DMS53 (cell line): ENCODE measurements at places on chromosomes 3 and 15.

DNA sequence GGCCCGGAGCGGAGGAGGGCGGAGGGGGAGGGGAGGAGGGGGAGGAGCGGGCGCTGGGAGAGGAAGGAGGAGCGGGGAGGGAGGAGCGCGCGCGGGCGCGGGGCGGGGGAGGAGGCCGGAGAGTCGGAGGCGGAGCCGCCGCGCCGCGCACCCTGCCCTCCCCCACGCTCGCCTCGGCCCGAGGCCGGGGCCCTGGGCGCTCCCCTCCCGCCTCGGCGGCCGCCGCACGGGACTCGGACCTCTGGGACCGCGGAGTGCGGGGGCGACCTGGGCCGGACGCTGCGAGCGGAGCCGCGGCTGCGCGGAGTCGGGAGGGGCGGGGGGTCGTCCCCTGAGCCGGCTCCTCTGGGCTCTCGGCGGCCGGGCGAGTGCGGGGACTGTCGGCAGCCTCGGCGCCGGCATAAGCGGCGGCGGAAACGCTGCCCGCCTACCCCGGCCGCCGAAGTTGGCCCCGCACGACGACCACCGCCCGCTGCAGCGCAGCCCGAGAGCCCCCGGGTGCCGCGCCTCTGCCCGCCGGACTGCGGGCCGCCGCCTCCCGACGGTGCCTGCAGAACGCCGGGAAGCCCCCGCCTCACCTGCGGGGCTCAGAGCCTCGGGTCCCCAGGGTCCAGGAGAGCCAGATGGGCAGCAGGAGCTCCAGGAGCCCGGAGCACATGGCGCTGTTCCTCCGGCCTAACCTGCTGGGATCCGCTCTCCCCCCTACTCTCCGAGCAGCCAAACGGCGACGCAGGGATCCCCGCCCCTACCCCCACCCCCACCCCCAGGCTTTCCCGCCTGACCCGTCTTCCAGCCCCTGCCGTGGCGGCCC lies 406 bp upstream of the GABRB3 start:
- DNase-seq: no peak

- DNase-seq: peak; percentile 90
Measured at GRCh38 chr3:149971403-149972075, 844 bp upstream of the PFN2 start.

DNA sequence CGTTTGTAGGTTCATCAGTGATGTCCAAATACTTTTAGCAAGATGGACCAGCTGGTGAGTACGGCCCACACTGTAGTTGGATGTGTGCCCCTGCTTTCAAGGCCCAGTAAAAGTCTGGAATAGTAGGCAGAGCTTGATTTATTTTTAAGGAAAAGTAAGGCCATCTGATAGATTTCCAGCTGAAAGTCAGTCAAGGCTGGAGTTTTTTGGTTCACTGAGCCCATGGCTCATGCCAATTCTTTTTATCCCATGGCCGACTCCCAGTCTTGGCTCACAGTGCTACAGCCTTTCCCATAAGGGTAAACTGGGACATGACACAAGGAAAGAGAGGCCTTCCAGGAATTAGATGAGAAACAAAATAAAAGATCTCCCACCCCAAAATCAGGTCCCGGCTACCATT lies 13.5 kb downstream of the CCDC80 start:
- DNase-seq: no peak

DNA sequence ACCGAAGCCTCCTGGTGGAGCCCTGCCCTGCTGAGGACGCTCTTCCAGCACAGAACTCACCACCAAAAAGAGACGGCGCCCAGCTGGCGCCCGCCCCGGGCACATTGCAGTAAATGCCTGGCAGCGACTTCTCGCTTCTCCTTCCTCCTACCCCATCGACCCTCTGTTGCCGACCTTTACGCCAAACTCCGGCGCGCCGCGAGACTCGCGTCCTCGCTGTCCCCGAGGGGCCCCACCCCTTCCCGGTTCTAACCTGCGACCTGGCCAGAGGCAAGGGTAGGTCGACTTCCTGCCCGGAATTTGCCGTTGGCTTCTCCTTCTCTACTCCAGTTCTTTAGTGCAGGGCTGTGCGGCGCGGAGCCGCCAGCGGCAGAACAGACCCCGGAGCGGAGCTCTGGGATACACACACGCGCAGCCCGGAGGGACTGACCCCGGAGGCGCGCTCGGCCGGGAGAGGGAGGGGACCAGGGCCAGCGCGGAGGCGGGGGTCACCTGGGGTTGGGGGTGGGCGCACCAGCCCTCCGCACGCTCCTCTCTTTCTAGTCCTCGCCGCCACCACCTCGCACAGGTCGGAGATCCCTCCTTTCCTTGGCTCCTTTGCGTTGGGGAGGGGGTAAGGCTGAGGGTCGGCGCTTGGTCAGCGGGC lies 226.6 kb upstream of the AZI2 start:
- peak; percentile 50 for DNase-seq

DNA sequence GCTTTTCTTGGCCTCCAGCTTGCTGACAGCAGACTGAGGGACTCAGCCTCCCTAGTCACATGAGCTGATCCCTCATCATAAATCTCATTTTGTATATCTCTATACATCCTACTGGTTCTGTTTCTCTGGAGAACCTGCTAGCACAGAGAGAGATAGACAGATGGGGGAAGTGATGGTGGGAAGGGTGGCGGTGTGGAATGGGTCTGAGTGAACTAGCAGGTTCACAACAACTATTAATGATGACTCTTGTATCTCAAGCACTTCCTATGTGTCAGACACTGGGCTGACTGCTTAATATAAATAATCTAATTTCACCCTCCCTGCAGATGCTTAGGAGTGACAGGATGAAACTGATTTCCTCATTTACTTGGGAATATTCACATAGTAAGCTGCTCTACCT lies 106.9 kb upstream of the TLE3 start:
- DNase-seq: peak; percentile 44

GRCh38 chr3:130601442-130601971 lies 84.5 kb downstream of the COL6A6 start:
- DNase-seq: peak; percentile 1

- DNase-seq: no peak
Measured at GRCh38 chr15:63448266-63448665, 56.1 kb upstream of the USP3 start.

GRCh38 chr3:28244491-28244890 lies 3.1 kb downstream of the CMC1 start:
- no peak for DNase-seq

DNA sequence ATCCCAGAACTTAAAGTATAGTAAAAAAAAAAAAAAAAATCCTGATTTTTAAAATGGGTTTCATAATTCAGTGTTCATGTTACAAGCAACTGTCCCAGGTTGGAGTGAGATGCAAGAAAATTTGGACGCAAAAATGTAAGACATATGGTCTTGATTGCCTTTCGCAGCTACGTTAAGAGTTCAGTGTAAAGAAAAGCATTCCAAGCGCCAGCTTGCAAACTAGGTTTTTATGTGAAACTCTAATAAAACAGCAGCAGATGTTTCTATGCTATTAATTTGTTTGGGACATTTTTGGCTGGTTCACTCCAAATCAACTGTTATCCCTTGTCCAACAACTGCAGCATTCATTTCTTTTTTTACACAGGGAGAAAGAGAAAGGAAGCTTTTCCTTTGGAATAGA lies 957.8 kb downstream of the ROBO1 start:
- DNase-seq: no peak

GRCh38 chr15:85312486-85312885 lies 67.9 kb upstream of the AKAP13 start:
- DNase-seq: no peak

- no peak for DNase-seq
Measured at GRCh38 chr3:195885036-195885891, 23.1 kb downstream of the TNK2 start.

DNA sequence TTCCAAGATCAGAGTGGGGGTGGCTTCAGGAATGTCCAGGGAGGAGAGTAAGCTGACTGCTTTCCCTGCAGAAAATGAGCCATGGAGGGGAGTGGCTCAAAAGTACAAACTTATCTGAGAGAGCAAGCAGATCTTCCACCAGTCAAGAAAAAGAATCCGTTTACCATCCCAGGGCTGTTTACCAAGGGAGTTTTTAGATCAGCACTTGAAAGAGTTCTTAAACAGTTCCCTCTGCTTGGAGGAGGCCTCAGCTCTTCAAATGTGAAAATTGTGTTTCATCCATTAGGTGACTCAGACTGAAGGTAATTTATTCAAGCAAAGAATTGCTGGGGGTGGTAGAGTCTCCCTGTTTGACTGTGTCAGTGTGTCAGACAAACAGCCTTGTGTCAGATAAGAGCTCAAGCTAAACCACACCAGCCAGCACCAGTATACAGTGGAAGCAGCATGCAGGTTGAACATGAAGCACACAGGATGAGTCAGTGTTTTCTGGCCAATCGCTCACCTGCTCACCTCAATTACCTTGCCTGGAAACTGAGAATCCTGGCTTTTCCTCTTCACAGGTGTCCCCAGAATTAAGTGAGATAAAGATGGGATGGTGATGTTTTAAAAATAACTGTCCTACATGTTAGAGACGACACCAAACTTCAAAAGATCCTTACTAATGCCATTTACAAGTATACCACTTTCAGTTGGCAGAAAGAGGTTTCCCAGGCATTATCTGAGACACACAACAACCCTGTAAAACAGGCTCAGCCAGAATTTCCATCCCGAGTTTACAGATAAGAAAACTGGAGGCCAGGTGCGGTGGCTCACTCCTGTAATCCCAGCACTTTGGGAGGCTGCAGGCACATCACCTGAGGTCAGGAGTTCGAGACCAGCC lies 21.7 kb downstream of the SH3BP5 start:
- peak; percentile 28 for DNase-seq
